ENCODE measurements at places on chromosomes 2 and 18.
A peak's percentile ranks its signal among the peaks of the same experiment; 100 is the strongest.

GRCh38 chr2:222307978-222308730, 9.4 kb upstream of the PAX3 start:
- no peak for DNase-seq

- DNase-seq, result no peak
These were observed 90.3 kb downstream of the SPATS2L start for GRCh38 chr2:200396781-200397242.

DNA sequence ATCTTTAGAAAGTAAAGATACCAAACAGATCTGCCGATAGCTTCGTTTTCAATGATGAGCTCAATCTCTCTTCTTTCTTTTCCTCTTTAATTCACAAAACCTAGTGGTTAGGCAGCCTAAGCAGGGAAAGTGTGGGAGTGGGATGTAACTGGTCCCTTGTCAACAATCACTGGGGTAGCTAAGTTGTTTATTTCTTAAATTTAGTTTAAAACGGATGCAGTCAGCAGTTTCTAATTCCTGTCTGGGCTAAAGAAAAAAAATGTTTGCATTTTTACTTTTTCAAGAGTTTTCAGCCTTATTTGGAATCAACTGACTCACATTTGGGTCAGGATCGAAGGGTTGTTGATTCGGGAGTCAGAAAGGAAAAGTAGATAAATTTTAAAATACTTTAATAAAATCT, 137.7 kb upstream of the TACR1 start:
- DNase-seq, result no peak

DNA sequence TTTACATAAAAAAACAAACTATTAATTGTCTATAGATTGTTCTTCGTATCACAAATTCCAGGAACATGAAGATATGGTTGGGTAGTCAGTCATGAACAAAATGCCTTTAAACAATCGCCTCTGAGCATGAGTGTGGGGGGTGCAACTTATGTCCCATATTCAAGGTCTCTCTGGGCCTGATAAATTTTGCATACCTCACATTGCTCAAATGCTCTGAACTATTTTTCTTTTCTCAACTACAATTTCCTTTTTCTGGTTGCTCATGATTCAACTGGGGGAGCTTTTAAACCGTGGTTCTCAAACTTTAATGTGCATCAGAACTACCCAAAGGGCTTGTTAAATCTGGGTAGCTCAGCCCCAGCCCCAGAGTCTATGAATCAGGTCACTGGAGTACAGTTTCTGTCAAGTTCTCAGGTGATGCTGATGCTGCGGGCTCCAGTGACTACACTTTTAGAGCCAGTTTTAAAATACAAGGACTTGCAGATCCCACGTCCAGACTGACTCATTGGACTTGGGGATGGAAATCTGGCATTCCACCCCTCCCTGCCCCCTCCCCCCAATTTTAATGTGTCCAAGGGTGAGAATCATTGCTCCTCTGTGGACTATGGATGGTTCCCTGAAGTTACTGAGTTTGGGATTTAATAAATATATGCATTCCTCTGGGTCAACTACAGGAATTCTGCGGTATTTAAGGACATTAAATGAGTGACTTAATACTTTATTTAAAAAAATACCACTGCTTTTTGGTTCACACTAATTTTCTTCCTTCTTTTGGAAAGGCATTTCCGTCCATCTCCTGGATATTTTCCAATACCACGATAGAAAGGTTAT, 1.5 kb upstream of the GPD2 start:
- peak; percentile 23 for DNase-seq

DNA sequence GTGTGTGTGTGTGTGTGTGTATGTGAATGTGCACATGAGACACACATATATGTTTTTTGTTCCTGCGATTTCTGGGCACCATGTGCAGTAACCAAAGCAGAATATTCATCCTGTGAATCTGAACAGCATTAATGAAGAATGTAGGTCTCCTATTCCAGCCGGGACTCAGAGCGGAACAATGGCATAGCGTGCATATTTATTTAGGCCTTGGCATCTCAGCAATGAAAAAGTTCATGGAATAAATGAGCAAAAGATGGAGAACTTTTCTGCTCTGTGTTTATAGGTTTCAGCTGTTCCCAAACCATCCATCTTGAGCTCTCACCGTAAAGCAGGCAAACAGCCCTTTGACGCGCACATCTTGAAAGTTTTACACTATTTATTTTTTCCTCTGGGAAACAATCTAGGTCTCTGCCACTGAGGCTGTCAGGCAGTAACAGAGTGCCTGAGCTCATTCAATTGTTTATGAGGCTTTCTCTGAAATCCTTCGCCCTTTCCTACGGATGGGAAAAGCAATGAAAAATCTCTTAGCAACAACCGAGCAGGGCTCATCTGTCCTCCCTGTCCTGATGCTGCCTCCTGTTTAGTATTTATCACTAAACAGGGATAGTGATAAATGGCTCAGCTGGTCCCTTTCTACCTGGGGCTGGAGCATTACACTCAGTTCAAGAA, 146.2 kb upstream of the MSH6 start:
- no peak for DNase-seq

DNA sequence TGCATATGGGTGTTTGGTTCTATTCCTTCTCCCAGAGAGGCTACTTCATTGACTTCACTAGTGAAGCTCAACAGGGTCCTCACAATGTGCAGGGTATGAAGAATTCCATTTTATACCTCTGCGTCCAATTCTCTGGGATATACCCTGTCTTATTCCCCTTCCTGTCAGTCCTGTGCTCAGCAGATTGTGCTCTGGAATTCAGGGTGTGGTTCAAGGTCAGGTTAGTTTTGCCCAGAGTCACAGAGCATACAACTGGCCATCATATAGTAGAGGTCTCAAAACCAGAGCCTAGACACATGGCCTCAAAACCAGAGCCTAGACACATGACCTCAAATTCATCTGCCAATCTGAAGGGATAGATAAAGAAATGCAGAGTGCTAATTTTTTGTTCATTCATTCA, 38.8 kb upstream of the VIT start:
- no peak for DNase-seq

GRCh38 chr2:176652300-176653182, 383.3 kb downstream of the MTX2 start:
- DNase-seq, result peak; percentile 72

DNA sequence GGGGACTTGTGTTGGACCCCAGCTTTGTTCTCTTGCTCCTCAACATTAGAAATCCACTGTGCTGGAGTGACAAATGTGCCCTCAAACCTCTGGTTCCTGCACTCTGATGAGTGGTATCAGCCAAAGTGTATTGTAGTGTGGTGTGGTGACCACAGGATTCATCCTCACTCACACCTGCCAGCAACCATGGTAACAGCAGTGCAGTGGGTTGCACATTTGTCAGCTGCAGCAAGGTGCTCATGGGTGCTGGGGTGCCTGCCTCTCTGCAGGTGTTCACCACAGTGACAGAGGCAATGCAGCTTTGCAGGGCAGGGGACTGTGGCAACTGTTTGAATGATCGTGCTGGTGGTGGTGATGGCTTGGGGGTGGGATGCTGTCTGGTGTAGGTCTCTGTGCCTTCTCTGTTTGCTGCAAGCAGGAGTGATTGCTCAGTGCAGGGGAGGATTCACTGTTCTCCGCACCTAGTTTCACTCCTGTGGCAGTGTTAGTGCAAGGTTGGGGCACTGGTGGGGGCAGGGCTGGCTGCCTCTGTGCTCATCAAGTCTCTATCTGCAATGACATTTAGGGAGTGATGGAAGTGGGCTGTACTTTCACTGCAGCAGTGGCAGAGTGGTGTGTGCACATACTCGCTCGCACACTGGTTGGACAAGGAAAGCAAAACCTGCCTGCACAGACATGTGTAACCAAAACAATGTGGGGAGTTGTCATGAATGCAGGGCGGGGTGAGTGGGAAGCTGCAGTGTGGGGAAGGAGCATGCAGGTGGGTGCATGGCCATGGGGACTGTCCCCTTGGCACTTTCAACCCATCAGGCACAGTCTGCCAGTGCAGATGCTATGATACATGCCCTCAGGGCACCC, 301.1 kb downstream of the PIK3C3 start:
- DNase-seq, result no peak

DNA sequence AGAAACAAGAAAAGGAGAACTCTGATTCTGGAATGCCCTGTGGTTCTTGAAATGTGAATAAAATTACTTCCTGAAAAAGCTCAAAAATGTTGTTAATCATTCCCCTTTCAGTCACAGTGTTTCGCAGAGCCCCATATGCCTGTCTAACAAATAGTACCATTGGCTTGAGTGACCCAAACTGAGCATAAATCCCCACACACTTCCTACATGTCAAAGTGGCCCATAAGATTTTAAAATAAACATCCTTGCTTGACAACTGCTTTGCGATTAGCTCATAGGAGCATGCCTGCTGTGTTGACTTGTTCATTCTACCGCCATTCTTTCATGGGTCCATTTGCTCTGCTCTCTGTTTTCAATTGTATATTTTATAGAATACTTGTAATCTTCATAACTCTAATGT, 377.8 kb upstream of the SMIM21 start:
- DNase-seq, result no peak

GRCh38 chr2:21658269-21658668, 534.5 kb downstream of the TDRD15 start:
- no peak for DNase-seq

GRCh38 chr2:173271135-173271534, 83.5 kb upstream of the CDCA7 start:
- no peak for DNase-seq

GRCh38 chr2:108988796-108989713, at the start of gene EDAR:
EDAR (minus strand) TSS chr2:108989220; CDS start chr2:108931014, 58,206 bp downstream.
- no peak for DNase-seq

DNA sequence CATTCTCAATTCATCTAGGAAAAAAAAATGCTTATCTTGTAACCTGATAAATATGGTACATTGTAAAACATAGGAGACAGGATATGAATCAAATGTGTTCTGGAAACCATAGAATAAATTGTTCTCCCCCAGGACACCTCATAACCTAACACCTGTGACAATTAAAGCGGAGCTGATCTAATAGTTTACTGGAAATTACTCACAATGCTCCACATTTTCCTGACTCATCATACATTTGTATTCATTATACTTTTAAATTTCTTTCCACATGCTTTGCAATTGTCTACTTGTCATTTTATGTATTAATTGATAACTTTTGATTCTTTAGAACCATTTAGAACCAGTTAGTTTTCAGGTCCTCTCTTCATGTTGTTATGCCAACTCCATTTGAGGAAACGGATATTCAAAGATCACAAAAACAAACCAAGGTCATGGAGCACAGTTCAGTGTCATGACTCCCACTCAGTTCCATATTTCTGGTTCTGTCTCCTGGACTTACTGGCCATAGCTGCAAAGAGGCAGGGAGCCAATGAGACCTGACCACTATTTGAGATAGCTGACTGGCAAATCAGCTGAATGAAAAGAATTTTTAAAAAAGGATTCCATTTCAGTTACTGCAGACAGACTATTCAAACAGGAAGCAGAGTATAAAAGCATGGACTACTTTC, 128.5 kb downstream of the CALCRL start:
- peak; percentile 19 for DNase-seq

GRCh38 chr2:127953128-127953718, 67.5 kb upstream of the AMMECR1L start:
- no peak for DNase-seq

GRCh38 chr2:197969391-197969893, 165.0 kb downstream of the PLCL1 start:
- no peak for DNase-seq

- DNase-seq, result peak; percentile 52
These were observed 718 bp upstream of the TNP1 start for GRCh38 chr2:216860426-216861137.

GRCh38 chr18:59607078-59607379, 90.2 kb downstream of the CCBE1 start:
- no peak for DNase-seq

- DNase-seq, result no peak
These were observed 76.7 kb upstream of the SESTD1 start for GRCh38 chr2:179341152-179341866.

DNA sequence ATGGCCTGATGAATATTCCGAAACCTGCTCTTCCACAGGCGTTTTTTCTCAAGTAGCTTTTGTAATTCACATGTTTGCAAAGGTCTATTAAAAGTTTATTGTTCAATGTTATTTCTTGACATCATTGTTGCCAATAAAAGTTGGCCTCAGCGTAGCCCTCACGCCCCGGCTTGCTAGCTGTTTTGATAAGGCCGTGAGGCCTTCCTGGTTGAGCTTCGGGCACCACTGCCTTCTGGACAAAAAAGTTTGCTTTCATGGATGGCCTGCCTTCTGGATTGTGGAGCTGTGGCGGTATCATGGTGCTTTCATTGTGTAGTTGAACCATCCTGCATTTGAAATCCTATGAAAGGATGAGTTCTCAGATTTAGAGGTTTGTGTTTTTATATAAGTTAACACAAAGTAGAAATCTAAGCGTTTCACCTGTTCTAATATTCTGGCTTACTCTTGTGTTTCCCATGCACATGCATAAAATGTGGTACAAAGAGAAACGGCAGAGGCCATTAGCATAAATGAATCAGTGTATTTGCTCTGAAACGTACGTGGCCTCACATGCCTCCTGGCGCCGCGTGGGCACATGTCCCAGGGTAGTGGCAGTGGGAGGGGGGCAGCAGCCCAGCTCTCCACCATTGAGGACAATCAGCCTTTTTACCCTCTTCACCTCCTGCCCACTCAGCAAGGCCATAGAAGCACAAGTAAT, 134.5 kb downstream of the NCK2 start:
- no peak for DNase-seq

- DNase-seq, result no peak
These were observed 7.2 kb downstream of the VSNL1 start for GRCh38 chr2:17547737-17548136.

DNA sequence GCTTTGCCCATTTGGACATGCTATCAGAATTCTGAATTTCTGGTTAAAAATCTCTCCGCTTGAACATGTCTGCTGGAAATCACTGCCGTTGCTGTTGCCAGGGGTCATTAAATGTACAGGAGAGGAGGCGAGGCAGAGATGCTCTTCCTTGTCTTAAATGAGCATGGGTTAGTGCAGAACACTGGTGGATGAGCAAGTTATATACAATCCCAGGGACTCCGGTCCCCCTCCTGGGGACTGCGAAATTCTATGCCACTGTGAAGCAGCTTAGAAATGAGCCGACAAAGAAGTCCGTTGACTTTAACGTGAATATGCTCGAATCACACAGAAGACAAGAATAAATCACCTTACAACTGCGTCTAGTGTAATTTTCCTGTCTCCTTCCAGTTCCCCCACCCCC, 95.1 kb upstream of the KLHL14 start:
- DNase-seq, result no peak

- no peak for DNase-seq
These were observed 926 bp downstream of the NDUFV2 start for GRCh38 chr18:9103376-9103873.

GRCh38 chr2:48714245-48714644, 41.3 kb downstream of the LHCGR start:
- DNase-seq, result no peak

DNA sequence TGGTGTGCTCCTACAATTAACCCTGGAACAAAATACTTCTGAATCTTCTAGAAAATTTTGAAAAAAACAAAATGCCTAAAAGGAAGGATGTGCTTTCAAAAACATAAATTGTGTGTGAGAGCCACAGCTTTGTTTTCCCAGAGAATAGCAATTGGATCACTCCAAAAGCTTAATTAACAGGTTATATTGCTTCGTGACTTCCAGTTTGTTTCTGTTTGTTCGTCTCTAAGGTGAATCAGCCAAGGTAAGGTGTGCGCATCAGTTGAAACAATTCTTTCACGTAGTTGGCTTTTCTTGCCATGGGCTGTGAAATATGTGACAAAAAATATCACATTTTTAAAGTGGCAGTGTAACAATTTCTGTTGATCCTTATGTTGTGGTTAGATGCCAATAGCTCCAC, 90.3 kb upstream of the BARD1 start:
- no peak for DNase-seq

GRCh38 chr18:59606193-59607077, 90.8 kb downstream of the CCBE1 start:
- no peak for DNase-seq

- DNase-seq, result no peak
These were observed 70.0 kb downstream of the HS1BP3 start for GRCh38 chr2:20580690-20581437.

- DNase-seq, result no peak
These were observed 387.6 kb downstream of the NBAS start for GRCh38 chr2:15173501-15173900.
